ENCODE measurements at places on chromosomes 13 and 19.

DNA sequence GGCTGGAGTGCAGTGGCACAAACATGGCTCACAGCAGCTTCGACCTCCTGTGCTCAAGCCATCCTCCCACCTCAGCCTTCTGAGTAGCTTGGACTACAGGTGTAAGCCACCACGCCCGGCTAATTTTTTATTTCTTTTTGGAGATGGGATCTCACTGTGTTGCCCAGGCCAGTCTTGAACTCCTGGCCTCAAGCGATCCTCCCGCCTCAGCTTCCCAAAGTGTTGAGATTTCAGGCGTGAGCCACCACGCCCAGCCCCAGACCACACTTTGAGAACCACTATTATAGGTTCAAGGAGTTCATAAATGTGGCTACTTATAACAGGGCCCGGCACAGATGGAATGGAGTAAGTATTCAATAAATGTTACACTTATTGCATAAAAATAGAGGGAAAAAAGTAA is 3.3 kb upstream of the SCN1B start:
- no peak for DNase-seq

GRCh38 chr19:42635233-42635539 is 40.5 kb upstream of the CEACAM8 start:
- DNase-seq = no peak

- no peak for DNase-seq
Measured at GRCh38 chr19:15614507-15615379, at the start of gene CYP4F8. TSS of gene CYP4F8 (plus strand) at chr19:15615218. CDS start at chr19:15615617, 399 bp downstream.

DNA sequence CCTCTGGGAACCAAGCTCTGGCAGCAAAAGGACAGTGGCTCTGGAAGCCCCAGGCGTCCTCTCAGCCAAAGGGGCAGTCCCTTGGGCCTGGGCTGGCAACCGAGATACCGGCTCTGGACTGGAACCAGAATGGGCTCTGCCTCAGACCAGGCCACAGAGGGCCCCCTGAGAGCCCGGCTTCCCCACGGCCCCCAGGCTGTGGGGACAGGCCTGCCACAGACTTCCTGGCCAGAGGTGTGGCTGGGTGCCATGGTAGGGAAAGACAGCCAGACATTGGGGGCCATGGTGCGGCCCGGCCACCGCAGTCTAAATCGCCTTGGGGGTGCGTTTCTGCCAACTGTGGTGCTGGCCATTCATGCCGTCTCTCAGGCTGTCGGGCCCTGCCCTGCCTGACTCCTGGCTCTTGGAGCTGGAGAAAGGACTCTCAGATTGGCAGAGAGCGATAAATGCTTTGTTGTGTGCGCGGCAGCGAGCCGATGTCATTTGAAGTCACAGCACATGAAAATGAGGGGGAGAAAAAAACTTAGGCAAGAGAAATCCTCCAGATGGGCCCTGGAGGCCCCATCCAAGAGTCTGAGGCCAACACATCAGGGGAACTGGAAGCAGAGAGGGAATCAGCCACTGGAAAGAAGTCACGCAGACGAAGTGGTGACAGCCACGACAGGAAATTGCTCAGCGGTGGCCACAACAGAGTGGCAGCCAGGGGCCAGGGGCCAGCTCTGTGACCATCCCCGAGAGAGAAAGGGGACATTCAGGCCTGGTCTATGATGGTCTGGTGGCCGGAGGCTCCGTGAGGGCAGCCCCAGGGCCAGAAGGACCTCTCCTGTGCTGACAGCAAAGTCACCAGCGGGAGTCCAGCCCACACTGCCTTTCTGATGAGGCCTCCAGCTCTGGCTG is 26.5 kb downstream of the SH3GL1 start:
- DNase-seq = no peak

- no peak for DNase-seq
Measured at GRCh38 chr19:55406826-55407549, 600 bp downstream of the UBE2S start.

DNA sequence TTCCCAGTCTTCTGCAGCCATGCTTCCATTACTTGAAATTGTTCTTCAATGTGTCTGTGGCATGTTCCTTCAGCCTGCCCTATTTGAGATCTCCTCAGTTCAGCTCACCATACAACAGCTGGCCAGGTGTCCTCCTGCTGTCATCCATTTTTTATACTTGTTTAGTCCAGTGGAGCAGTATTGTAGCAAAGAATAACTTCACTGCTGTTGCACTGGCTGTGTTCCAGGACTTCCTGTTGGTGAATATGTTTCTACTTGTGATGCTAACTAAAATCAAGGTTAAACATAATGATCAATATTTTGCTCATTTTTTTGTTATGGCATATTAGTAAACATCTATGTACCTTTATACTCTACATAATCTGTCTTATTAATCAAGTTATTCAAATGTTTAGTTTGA is 1394.1 kb downstream of the PCDH9 start:
- no peak for DNase-seq

DNA sequence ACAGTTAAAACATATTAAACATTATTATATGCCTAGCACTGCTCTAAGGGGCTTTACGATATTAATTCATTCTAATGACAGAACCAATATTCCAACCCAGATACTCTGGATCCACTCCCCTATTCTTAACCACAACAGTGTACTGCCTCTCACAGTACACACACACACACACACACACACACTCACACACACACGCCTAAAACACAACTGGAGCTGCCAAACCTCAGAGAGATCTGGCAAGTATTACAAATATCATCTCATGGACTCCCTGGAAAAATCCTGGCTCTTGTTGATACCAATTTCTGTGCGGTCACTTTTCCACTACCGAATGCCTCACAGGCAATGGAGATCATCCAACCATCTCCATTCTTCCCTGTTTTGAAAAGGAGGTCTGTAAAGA is 1.3 kb downstream of the ZNF780A start:
- DNase-seq = no peak

- no peak for DNase-seq
Measured at GRCh38 chr19:39351537-39352064, 9.4 kb downstream of the SAMD4B start.

DNA sequence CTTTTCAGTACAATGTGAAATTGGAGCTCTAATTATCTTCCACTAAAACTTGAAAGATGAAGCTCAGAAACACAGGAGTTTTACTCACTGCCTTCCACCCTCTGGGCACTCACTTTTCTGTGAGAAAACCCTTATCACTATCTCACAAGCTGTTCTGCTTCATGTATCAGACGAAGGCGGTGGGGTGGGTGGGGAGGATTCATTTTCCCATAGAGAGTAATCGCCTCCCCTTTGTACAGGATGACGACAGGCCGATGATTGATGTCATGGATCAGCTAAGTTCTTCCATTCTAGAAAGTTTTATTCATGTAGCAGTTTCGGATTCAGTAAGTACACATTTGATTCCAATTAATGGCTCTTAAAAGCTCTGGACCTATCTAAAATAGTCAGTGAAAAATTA is 139.9 kb downstream of the ZAR1L start:
- DNase-seq = no peak

All from NCI-H446 (cell line).